Stimulated activated naive CD8-positive, alpha-beta T cell treated with anti-CD3 and anti-CD28 coated beads, Interleukin-15, Interleukin-2, amounts not matched to agents 100 U/mL and 50 U/mL, for 24 hours (primary cell): ENCODE measurements at places on chromosomes 2 and 18.

DNA sequence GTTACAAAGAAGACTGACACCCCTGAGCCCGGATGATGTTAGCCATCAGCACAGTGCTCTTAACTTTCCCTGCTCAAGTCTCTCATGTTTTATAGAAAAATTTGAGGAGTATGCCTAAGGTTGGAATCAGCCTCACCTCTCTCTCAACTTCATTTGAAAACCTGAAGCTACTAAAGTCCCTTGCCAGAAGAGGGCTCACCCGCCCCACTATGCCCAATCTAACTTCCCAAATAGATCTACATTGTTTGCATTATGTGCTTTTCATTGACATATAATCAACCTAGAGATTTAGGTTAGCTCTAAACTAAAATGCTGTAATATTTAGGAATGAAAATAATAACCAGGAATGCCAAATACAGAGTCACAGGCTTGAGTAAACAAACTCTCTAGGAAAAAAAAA, 305.4 kb downstream of the NCKAP5 start:
- no peak for DNase-seq

- no peak for DNase-seq
Observed at GRCh38 chr2:191496838-191497237, 181.1 kb upstream of the NABP1 start.

DNA sequence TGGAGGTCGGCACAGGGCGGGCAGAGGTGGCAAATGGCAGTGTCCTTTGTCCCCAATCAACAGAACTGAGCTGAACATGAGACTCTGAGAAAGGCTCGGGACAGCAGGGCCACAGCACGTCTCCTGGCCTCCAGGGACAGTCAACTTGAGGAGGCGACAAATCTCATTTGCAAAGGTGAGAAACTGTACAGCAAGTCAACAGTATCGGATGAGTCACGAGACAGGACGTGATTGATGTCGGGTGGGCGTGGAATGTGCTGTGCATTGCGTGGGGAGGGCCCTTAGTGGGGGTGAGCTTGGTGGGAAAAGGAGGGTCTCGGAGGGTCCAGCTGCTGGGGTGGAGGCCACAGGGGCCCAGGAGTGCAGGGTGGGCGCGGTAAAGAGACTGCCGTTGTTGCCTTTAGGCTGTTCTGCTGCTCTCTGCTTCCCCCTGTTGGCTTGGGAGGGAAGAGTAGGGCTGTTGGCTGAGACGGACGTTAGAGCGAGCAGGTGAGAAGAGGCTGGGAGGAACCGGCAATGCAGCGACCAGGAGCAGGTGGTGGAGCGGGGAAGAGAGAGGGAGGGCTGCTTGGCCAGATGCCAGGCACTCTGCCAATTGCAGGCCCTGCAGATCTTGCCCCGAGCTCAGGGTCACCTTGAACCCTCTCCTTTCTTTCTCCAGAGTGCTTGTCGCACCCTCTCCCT, 164.3 kb downstream of the BCL2 start:
- DNase-seq = peak; percentile 84

- no peak for DNase-seq
Observed at GRCh38 chr2:235191978-235192377, 240.2 kb downstream of the SH3BP4 start.

DNA sequence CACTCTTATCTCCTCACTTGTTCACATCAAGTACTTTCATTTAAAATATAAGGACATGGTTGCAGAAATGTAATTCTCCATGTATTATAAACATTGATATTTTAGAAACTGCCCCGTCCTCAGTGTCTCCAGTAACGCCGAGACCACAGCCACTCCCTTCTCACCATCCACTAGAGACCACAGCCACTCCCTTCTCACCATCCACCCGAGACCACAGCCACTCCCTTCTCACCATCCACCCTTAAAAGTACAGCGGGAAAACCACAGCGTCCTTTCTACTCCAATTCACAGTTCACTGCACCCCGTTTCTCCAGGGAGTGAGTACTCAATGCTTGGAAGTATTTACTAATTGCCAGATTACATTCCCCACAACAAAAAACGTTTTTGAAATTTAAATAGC, 1452.2 kb upstream of the ACVR2A start:
- no peak for DNase-seq
